Kidney capillary endothelial cell (primary cell): ENCODE measurements at places on chromosomes 12 and 14.
A peak's percentile ranks its signal among the peaks of the same experiment; 100 is the strongest.

DNA sequence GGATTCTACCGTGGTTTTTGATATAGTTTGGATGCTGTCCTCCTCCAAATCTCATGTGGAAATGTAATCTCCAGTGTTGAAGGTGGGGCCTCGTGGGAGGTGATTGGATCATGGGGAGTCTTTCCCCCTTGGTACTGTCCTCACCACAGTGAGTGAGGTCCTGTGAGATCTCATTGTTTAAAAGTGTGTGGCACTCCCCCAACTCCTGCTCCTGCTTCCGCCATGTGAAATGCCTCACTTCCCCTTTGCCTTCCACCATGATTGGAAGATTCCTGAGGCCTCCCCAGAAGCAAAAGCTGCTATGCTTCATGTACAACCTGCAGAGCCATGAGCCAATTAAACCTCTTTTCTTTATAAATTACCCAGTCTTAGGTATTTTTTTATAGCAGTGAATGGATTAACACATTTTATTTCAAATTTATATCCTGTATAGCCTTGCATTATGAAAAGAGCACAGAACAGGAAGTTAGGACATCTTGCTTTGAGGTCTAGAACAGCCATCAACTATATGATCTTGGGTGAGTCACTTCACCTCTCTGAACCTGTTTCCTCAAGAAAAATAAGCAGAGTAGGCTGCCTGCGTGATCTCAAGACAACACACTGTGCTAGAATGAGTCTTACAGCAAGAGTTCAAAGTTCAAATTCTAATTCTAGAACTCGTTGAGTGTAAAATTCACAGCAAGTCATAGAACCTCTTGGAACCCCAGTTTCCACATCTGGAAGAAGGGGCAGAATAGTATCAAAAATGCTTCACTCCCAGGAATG is 160.9 kb upstream of the EEA1 start:
- DNase-seq: peak; percentile 95

DNA sequence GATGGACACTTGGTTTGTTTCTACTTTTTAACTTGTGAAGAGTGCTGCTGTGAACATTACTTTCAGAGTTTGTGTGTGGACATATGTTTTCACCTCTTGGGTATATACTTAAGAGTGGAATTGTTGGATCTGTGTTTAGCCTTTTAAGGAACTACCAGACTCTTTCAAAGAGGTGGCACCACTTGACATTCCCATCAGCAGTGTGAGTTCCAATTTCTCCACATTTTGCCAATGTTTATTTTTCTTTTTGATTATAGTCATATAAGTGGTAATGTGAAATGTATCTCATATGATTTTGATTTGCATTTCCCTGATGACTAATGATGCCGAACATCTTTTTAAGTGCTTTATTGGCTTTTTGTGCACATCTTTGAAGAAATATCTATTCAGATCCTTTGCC is 44.8 kb downstream of the ARHGAP5 start:
- no peak for DNase-seq

- DNase-seq: no peak
Observed at GRCh38 chr12:14710632-14711320, 14.4 kb upstream of the GUCY2C start.

DNA sequence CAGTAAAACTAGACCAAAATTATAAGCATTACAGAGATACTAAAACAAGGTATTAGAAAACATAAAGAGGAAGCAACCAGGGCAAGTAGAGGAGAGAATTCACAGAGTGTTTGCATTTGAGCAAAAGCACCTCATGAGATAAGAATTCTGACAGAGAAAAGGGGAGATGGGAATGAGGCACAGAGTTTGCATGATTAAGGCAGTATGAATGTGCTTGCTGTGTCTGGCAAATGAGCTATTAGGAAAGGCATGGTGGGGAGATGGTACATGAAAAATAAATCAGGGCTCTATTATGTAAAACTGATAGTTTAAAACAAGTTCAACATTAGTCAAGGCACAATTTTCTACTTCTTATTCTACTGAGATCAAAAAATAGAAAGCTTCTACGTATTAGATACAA is 23.1 kb downstream of the GARIN6 start:
- no peak for DNase-seq

DNA sequence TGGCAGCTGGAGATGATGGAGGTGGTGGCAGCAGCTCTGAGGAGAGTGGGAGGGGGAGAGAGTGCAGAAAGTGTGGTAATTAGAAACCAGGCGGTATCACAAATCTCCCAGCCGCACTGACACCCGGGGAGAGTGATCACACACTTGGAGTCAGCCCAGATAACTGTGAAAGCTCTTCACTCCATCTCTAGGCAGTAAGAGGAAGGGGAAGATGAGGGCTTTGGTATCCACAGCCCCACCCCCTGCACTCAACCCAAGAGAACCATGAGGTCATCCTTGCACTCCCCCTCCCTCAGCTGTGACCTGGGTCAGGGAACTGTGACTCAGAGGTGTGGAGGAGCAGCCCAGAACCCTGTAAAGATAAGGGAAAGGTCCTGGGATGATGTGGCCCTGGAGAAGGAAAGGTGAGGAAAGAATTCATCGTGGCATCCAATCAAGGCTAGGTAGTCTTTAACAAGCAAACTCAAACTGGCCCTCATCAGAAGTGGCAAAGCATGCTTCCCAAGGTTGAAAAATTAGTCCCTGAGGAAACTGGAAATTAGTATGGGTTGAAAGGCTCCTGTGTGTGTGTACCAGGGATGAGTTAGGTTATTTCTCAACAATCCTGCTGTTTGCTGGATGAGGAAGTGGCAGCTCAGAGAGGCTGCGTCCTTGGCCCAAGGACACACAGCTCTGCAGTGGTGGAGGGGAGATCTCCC is 111.0 kb upstream of the LHX5 start:
- DNase-seq: no peak

- DNase-seq: peak; percentile 68
Observed at GRCh38 chr14:59406454-59407245, 58.5 kb downstream of the GPR135 start.

DNA sequence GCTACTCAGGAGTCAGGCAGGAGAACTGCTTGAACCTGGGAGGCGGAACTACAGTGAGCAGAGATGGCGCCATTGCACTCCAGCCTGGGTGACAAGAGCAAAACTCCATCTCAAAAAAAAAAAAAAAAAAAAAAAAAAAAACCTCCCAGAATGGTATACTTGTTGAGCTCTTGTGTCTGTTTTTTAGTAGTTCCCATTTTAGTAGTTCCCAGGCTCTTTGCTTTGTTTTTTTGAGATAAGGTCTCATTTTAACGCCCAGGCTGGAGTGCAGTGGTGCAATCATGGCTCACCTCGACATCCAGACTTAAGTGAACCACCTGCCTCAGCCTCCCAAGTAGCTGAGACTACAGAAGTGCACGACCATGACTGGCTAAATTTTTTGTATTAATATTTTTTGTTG is 13.4 kb downstream of the ATXN2 start:
- no peak for DNase-seq

DNA sequence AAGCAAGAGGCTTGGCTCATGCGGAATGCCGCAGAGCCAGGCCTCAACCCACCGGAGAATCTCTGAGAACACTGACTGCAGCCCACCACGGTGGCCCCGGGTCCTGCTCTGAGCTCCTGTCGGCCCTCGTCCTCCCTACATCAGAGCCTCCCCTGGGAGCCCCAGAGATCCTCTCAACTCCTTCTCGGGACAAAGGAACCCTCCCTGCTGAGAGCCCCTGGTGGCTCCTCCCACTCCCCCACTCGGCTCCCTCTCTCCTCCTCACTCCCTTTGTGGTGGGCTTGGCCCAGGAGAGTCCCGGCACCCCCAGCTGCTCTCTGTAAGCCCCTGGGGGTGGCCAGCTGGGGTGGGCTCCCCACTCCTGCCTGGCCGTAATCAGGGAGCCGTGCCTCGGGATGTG is 11.1 kb upstream of the INF2 start:
- DNase-seq: no peak

DNA sequence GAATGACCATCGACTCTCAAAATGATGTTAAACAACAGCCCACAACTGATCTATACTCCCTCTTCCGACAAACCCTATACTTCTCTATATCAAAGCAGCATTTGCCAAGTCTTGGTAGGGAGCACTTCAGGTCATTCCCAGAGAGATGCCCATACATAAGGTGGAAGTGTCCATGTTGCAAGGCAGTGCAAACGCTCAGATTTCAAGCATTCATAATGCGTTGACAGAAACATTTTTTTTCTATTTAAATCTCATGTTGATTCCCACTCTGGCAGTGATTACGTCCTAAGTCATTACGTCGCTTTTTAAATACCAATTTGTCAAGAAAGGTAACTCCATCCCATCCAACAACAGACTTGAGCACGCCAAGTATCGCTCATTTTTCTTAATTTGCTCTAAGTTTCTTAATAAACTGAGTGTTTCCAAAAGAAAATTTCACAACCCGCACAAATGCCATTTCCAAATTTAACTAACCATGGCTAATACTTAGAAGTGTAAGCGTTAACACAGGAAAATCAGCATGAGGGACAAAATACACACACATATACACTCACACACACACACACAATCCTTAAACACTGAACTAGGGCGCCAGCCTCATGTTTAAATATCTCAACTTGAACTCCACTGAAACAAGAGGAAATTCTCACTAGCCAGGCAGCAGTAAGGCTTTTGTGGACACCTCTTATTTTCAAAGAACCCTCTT is 1.1 kb downstream of the GXYLT1 start:
- DNase-seq: no peak

DNA sequence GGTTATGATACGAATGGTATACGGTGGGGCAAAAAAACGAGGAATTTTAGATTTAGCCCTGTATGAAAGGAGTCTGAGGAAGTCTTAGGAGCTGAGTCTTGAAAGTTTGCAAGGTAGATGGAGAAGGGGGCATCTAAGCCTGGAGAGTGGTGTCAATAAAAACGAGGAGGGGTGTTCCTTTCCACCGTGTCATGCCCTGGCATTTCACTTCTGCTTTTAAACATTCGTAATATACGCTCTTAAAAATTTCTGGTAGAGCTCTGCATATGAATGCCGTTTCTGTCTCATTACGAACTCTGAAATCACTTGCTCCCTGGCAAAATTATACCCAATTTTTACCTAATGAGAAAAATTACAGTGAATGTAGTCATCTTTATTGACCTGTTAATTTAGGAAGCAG is 170.2 kb downstream of the ERC1 start:
- DNase-seq: no peak

GRCh38 chr12:47852096-47852571 is 32.4 kb upstream of the HDAC7 start:
- DNase-seq: no peak

DNA sequence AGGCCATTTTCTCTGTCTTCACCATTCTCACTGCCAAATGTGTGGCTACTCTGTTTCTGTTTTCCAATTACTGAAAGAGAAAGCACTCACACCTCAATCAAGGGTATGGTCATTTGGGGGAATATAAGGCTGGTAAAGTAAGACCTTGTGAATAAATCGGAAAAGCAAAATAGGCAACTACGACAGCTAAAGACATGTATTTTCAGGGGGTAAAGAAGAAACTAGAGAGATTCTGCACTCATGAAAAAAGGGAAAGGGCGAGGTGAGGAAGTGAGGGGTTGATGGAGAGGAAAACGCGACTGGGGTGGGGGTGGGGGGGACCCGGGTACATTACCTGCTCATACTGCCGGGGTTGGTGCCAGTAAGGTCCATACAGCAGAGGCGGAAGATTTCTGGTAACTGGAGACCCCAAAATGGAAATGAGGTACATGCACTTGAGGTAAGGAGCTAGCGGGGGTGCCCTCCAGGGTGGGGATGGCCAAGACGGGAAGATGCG is 19.3 kb downstream of the CHD8 start:
- DNase-seq: no peak

GRCh38 chr12:51954561-51955361 is 3.3 kb downstream of the ACVR1B start:
- no peak for DNase-seq

GRCh38 chr12:106670131-106670530 is 87.3 kb downstream of the RFX4 start:
- no peak for DNase-seq

DNA sequence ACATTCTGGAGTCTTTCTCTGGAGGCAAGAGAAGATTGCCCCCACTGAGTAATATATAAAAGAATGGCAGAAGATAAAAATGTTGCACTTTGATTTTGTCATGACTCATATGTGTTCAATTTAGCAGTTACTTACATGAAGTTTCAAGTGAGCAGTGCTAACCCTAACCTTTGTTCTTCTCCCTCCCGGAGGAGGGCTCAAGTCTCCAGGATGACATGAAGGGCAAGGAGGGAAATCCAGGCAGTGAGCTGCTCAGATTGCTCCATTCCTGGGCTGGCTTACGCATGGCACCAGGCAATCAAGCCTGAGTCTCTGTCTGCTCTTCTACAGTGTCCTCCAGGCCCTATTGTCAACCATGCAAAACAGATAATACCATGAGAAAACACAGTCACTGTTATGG is 322.3 kb downstream of the DUSP6 start:
- no peak for DNase-seq

- peak; percentile 52 for DNase-seq
Observed at GRCh38 chr12:15856097-15856982, 25.8 kb upstream of the STRAP start.

- DNase-seq: peak; percentile 14
Observed at GRCh38 chr14:49306152-49306751, 279.9 kb downstream of the RPS29 start.

- DNase-seq: no peak
Observed at GRCh38 chr12:12600659-12601058, 11.0 kb upstream of the CREBL2 start.
